Memory B cell (primary cell): ENCODE measurements at places on chromosomes 5 and 9.
A peak's percentile ranks its signal among the peaks of the same experiment; 100 is the strongest.

GRCh38 chr9:92384375-92384774 is 20.0 kb downstream of the OGN start:
- DNase-seq: no peak

DNA sequence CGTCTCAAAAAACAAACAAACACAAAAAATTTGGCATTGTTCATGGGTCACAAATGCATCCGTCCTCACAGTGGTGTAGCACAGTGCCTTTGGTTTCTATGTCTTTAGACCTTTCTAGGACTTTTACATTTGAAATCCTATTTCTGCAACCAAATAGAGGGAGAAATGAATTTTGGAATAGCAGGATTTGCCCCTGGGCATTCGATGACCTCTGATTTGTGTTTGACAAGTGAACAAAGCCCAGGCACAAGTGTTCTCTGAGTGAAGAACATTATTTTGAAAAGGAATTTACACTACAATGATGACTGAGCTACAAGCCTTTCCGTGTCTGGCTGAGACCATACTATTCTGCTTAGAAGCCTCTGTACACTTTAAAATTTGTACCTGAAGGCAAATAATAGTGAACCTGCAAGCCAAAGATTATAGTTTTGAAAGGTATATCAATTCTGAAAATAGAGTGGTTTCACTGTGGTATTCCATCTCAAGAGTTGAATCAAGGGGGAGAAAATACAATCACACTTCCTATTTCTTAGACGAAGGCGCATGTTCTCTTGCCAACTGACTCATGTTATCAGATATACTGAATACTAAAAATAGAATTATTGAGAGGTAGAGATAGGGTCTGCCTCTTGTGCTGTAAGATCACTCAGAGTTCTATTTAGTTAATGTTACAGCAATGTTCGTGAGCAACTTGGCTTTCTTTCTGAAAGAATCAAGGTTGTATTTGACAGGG is 297.6 kb downstream of the KDM4C start:
- no peak for DNase-seq

DNA sequence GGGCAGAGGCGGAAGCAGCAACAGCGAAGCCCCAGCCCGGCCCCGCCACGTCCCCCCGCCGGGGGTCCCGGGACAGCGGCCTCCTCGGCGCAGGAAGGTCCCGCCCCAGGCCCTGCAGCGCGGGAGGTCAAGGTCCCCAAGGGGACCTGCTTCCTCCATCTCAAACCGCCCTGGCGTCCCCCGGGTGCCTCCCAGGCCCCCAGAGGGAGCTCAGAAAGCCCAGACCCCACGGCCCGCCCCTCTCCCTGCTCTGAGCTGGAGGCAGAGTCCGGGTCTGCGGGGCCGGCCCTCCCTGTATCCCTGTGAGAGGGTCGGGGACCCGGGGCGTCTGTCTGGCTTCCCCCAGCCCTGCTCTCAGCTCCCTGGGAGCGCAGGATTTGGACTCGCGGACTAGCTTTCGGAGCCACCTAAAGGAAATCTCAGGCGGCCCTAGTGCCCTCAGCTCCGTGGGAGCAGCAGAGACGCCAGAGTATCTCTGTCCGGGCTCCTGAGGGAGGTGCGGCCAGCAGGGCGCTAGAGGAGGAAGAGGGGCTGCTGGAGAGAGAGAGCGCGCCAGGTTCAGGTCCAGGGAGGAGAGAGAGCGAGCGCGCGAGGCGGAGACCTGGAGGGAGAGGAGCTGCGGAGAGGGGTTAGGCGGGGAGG is 30.7 kb downstream of the EXOC3 start:
- DNase-seq: peak; percentile 61

- no peak for DNase-seq
Measured at GRCh38 chr5:148397968-148398595, 14.3 kb downstream of the FBXO38 start.

DNA sequence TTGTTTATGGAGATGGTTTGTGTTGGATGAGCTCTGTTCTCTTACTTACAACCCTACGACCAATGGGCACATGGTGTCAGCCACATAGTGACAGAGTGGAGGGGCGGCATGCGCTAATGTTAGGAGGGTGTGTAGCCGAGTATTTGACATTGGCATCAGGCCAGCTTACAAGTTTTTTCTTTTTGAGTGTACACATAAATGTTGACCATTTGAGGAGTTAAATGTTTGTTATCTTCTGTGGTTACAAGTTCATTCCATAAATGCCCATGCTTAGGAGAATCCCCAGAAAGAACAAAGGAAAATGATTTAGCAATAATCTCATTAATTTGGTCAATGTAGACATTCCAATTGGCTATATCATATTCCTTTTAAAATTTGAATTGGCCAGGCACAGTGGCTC is 180.1 kb upstream of the ELL2 start:
- no peak for DNase-seq

DNA sequence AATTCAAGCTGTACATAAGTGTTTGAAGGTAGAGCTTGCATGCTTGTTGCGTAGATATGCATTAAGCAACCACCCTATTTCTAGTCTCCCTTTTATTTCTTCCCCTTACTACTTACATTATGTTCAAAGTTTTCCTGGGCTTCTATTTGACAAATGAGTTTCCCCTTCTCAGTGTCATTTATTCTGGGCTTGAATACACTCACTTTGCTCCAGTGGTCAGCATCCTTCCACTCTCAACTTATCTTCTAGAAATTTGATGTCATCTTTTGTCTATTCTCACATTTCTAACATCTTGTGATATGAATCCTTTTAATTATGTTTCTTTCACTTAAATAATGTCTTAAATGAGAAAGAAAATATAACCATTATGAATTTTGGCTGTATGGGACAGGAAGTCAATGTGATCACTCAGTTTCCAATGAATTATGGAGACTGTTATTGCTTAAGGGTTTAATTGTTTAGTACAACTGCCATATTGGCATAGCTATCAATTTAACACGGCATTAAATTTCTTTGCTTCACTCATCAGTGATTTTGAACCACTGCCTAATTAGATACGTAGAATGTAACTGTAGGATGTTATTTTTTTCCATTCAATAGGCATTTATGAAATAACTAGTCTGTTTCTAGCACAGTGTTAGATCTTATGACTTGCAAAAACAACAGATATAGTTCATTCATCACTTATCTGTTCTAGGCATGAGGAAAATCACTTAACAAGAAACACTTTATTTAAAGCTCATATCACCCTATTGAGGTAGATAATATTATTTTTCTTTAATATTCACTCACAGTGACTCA is 105.5 kb upstream of the CDH12 start:
- no peak for DNase-seq

GRCh38 chr9:107087222-107087621 is 195.9 kb upstream of the RAD23B start:
- no peak for DNase-seq

- no peak for DNase-seq
Measured at GRCh38 chr5:150361301-150361700, 3.8 kb downstream of the TCOF1 start.

DNA sequence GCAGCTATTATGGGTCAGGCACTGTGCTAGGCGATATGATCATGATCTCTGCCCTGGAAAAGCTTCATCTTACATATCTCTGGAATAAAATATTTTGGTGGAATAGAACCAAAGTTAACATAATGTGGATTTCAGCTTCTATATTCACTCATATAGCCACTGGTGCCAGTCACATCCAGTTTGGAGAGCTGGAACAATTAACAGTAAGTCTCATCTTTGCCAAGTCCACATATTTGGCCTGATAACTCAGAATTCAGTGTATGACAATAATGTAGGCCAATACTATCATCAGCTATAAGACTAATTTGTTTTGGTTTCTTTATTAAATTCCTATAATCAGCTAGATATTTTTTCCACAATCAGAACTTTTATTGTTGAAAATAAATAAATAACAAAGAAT is 5.9 kb upstream of the FAM13B start:
- DNase-seq: no peak

DNA sequence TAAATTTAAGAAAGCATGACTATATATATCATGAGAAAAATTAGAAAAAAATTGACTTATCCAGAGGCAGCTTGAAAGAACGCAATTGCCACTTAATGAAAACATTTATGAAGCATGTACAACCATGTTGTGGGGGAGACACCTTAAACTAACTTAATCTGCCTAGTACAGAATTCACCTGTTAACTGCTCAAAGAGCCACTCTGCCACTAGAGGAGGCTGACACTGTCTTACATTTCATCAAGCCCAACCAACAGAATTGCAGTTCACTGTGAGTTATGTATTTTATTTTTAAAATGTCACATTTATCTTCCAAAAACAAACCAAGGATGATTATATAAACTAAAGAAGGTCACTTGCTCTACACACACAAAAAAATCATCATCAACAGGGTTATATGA is 252.9 kb downstream of the MLLT3 start:
- DNase-seq: no peak

DNA sequence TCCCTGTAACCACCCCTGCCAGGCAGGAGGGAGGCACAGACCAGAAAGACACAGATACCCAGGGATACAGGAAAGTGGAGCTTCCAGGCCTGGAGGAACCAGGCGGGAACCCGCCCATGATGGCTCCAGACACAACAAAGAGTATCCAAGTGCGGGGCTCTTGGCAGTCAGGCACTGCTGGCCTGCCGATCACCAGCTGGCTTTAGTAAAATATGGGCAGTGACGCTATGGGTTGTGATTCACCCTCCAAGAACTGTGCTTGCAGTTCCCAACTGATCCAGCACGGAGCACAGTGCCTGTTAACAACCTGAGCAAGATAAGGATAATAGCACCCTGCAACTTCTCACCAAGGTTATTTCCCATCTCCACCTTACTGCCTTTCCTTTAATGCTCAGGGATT is 463.3 kb downstream of the IRX1 start:
- no peak for DNase-seq

DNA sequence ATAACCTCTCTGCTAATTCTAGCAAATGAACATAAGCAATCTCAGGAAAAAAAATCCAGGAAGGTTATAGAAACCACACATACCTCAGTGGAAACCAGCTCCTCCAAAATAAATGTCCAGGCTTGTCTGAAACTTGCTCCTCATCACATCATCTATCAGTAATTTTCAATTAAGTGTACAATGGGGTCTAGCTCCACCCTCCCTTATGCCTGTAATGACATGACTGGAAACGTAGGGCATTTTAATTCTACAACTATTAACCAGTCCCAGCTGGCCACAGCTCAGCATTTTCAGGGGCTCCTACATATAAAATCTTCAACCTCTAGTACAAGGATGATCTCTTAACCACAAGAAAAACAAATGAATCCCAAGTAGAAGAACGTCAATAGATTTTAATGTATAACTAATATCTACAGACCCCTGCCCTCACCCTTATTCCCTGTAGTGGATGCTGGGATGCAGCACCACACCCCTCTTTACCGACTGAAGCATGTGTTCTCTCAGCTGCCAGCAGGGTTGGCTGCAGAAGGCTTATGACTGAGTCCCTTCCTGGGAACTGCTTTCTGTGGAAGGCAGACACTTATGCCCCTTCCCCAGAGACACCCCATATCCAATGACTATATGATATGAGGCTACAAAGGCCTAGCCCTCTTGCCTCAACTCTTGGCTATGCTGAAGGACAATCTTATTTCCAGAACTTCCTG is 6.8 kb downstream of the TSSK1B start:
- DNase-seq: no peak

GRCh38 chr5:76082772-76083554 is at the start of gene SV2C:
TSS of gene SV2C (plus strand) at chr5:76083383. CDS start at chr5:76131751, 48,368 bp downstream.
- DNase-seq: no peak

- DNase-seq: no peak
Measured at GRCh38 chr5:9534881-9535517, 10.9 kb downstream of the SEMA5A start.

DNA sequence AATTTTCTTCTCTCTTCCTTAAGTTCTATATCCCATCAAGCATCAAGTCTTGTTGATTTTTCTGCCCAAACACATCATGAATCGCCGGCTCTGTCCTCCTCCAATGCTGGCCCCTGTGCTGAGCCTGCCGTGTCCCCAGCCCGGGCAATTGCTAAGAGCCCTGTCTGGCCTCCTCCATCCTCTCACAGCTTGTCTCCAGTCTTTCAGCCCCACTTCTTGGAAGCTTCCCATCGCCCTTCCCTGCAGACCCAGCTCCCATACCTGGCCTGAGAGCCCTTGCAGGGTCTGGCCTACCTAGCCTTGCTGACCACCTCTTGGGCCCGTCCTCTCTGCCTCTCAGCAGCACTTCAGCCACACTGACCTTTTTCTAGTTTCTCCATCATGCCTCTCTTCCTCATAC is 61.9 kb downstream of the COL15A1 start:
- DNase-seq: no peak
